Kidney (tissue), 22 donors: ENCODE measurements at places on chromosomes 7 and 10.

DNA sequence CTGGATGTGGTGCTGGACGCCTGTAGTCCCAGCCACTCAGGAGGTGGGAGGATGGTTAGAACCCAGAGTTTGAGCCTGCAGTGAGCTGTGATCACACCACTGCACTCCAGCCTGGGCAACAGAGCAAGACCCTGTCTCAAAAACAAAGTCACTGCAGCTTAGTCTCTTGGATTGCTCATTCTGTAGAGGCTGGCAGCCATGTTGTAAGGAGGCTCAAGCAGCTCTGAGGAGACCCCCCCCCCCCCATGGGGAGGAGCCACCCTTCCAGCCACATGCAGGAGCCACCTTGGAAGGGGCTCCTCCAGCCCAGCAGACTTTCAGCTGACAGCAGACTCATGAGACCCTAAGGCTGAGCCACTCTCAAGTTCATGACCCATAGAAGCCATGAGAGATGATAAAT, 68.4 kb downstream of the FOXL3 start:
- DNase-seq: no peak

GRCh38 chr10:131816157-131816775, 84.5 kb upstream of the PPP2R2D start:
- DNase-seq: peak; percentile 4

- no peak for DNase-seq
These were observed 63.6 kb downstream of the INSIG1 start for GRCh38 chr7:155361346-155361680.

GRCh38 chr7:52257890-52258289, 777.5 kb upstream of the POM121L12 start:
- no peak for DNase-seq

- no peak for DNase-seq
These were observed 78.1 kb upstream of the VWDE start for GRCh38 chr7:12481722-12482121.

DNA sequence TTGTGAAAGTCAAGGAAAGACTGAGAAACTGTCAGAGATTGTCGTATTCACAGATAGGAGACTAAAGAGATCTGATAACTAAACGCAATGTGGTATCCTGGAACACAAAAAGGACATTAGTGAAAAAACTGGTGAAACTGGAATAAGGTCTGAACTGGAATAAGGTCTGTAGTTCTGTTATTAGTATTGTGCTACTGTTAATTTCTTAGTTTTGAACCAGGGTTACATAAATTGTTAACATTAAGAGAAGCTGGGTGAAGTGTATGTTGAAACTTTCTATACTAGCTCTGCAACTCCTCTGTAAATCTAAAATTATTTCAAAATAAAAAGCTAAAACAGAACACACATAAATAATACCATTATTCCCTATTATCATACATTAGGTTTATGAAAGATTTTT, 3.4 kb upstream of the NT5C2 start:
- DNase-seq: no peak

- DNase-seq: peak; percentile 89
These were observed at the start of gene ETV1 for GRCh38 chr7:13989126-13989948. Gene ETV1 (minus strand): TSS chr7:13989666. CDS start chr7:13989052, 614 bp downstream.

DNA sequence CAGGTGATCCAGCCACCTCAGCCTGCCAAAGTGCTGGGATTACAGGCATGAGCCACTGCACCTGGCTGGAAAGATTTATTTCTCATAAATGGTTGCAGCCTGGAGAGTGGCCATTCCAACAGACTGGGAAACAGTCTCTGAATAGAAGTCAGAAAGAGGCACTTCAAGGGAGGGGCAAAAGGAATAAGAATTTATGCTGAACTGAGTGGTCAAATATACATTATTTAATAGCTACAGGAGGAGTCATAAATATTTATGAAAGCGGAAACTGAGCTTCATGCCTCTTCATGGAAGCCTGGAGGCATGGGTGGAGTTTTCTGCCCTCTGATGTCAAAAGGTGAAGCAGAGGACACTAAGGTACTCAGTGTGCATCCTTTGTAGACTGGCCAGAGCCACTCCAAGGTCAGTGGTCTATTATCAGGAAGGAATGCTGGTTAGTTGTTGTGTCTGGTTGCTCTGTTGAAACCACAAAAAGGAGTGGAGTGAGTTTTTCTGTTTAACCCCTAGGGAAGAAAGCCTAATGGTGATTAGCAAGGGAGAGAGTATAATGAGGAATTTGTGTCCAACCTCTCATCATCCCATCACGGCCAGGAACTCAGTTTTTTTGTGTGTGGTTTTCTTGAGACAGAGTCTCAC, 9.3 kb upstream of the NRBF2 start:
- DNase-seq: no peak

DNA sequence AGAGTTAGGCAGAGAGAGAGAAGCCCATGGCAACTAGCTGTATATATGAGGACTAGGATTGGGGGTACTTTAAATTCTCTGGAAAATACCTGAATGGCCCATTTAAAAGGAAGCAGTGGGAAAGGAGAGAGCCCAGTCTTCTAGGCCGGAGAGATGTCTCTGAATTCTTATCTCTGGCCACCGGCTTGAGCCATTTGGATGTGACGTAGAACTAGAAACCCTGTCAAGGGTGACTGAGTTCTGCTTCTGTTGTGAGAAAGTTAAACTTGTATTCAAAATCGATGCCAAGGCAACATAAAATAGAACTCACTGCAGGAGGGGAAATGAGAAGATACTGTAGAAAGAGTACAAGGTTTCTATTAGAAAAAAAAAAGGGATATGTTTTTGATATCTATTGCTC, 6.3 kb upstream of the GSTK1 start:
- no peak for DNase-seq

GRCh38 chr7:32661929-32662328, 166.6 kb downstream of the AVL9 start:
- no peak for DNase-seq

DNA sequence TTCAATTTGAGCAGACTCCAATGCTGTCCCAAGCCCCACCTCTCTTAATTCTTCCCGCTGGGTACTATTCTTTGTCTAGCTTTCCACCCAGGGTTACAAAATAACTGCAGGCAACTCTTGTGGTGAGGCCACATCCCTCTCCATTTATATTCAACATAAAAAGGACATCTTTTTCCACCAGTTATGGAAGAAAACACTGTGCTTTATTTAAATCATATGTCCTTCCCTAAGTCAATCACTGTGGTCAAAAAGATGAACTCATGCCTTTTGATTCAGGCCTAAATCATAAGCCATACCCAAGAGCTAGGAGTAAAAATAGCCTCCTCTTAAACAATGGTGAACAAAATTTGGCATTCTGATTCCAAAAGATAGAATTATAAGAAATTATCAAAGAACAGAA, 386.0 kb downstream of the SEMA3D start:
- DNase-seq: no peak

DNA sequence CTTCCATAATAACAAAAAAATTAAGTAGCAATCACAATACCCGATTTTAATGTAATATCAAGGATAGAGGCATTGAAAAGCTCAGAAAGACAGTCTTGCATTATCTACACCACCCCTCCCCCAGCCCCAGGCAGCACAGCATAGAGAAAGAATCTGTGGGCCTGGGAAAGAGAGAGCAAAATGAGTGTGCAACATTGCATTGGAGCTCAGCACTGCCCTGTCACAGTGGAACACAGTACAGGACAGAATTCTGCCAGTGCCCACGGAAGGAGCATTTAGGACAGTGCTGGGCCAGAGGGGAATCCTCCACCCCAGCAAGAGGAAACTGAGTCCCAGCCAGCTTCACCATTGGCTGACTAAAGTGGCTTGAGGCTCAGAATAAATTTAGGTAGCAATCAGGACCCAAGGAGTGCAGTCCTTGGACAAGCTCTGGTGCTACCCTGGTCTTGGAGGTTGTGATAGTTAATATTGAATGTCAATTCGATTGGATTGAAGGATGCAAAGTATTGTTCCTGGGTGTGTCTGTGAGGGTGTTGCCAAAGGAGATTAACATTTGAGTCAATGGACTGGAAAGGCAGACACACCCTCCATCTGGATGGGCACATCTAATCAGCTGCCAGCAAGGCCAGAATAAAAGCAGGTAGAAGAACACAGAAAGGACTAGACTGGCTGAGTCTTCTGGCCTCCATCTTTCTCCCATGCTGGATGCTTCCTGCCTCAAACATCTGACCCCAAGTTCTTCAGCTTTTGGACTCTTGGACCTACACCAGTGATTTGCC, 234.4 kb downstream of the ANK3 start:
- DNase-seq: no peak

DNA sequence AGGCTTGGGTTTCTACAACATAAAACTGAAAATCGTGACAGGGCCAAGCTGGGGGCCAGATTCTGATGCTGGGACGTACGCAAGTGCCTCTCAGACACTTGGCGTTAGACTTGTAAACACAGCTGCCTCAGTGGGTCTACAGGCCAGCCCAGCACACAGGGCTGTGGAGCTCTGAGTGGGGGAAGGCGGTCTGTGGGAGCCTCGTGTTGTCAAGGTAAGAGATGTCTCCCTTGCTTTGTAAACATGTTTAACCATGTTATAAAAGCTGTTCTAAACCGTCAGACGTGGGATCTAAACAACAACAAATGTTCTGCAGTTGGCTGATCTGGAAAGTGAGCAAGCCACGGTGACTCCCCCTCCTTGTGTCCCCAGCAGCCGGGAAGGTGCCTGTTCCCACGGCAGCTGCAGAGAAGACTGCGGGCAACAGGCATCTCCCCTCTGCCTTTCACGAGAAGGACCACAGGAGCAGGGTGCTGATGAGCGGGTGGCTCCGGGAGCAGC, 67.8 kb downstream of the ZRANB1 start:
- peak; percentile 32 for DNase-seq

DNA sequence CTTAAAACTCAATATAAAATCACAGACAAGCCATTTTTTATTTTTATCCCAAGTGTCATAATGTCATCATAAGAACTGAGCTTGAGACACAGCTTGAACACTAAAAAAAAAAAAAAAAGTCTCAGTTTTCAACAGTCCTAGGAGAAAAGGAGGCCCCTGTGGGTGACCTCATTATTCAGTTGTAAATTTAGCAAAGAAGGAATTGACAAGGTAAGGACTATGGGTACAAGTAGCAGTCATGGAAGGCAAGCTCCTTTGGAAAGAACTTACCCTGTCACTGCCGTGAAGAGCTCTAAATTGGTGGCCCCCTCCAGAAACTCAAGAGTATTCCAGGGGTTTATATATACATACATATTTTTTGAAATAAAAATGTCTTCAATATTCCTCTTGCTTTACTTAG, 864.4 kb upstream of the KCND2 start:
- DNase-seq: no peak

- no peak for DNase-seq
These were observed 70.2 kb downstream of the RBM33 start for GRCh38 chr7:155714702-155715101.

GRCh38 chr10:31847515-31847914, 81.1 kb downstream of the ARHGAP12 start:
- no peak for DNase-seq

DNA sequence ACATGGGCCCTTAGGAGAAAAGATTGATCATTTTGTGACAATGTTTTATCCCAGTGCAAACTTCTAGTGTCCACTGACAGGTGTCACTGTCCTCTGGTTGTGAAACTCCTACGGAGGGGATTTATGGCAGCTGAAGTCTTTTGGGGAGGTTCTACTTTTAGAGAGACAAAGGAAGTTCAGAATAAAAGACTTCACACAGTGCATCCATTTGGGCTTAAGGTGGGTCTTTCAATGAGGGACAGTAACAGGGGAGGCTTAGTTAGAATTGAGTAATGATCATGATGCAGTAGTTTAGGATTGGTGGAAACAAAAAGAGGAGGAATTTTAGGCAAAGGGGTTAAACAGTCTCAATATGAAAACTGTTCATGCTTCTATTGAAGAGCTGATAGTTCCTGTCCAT, 501.1 kb upstream of the NRP1 start:
- no peak for DNase-seq

DNA sequence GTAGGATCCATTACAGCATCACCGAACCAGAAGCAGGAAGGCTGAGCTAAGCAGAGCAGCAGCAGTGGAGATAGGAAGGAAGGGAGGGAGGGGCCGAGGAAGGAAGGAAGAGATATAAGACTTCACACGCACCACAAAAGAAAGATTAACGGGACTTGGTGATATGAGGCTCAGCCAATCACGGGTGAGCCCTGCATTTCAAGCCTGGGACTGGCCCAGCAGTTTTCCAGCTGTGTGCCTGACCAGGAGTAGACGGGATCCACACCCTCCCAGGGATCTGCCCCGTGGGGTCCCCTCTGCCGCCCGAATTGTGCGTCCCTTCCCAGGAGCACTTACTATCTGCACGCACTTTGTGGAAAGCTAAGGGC, 16.2 kb downstream of the ATG9B start:
- DNase-seq: no peak

GRCh38 chr7:131583430-131583829, 27.0 kb upstream of the PODXL start:
- DNase-seq: no peak

DNA sequence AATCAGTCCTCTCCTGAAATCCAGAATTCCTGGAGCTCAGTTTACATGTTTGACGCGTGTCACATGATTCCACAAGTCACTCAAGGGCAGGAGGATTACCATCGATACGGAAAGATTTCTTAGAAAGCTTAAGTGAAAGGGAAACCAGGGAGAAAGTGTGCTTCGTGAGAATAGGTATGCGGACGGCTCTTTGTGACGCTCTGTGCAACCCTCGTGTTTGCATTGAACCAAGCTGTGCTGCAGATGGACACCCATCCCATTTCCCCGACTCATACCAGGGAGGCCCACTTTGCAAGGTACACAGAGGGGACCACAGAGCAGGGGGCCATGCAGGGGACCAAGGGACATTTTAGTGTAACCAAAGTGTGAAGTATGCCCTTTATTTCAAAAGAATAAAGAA, 43.2 kb downstream of the IKZF1 start:
- DNase-seq: no peak

- DNase-seq: no peak
These were observed 34.1 kb downstream of the AFAP1L2 start for GRCh38 chr10:114370199-114370598.

DNA sequence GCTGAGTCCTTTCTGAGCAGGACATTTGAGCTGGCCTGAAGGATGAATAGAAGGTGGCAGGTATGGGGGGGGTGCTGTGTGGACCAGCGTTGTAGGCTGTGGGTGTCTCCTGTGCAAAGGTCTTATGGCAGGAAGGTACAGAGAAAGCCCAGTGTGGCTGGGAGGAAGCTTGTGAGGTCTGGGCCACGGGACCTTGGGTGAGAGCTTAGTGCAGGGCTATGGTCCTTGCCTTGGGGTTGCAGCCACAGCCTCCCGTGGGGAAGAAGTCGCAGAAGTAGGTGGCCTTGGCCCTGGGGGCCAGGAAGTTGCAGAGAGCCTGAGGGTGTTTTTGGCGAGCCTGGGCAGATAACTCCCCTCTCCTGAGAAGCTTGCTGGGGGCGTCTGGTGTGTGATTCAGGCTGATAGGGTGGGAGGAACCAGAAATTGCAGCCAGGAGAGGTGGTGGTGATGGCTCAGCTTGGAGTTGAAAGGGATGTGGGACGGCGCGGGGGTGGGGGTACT, 172.0 kb upstream of the TNRC18 start:
- no peak for DNase-seq

DNA sequence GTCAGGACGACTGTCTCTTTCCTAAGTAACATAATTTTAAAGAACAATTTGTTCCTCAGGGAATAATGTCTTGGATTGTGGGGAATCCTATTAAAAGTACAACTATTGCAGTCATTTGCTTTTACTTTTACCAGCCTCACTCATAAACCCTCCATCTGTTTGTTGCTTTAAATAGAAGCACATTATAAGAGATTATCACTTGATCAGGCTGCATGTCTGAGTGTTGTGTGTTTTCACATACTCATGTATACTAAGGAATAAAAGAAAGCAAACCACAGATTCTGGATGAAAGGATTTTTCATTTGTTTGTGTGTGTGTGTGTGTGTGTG, 1077.8 kb downstream of the KCNMA1 start:
- no peak for DNase-seq

GRCh38 chr7:111074071-111074747, 16.7 kb upstream of the LRRN3 start:
- DNase-seq: no peak
